AG10803 (cell line): ENCODE measurements at places on chromosomes 12 and 14.

DNA sequence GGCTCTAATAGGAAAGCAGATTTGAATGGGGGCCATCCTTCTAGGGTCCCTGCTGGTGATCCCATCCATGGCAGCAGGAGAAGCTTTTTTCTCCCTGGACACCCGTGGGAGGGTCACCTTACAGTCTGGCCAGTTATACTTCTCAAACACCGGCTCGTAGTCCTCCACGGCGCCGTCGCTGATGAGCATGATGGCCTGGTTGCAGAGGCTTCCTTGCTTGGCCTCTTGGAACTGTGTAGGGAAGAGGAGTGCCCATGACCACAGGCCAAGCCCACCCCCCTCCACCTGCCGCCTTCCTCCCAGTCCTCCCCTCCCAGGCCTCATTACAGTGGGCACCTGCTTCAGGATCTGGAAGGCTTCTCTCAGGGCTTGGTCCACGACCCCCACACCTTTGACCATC is 33.8 kb downstream of the CACNA2D4 start:
- DNase-seq = no peak

DNA sequence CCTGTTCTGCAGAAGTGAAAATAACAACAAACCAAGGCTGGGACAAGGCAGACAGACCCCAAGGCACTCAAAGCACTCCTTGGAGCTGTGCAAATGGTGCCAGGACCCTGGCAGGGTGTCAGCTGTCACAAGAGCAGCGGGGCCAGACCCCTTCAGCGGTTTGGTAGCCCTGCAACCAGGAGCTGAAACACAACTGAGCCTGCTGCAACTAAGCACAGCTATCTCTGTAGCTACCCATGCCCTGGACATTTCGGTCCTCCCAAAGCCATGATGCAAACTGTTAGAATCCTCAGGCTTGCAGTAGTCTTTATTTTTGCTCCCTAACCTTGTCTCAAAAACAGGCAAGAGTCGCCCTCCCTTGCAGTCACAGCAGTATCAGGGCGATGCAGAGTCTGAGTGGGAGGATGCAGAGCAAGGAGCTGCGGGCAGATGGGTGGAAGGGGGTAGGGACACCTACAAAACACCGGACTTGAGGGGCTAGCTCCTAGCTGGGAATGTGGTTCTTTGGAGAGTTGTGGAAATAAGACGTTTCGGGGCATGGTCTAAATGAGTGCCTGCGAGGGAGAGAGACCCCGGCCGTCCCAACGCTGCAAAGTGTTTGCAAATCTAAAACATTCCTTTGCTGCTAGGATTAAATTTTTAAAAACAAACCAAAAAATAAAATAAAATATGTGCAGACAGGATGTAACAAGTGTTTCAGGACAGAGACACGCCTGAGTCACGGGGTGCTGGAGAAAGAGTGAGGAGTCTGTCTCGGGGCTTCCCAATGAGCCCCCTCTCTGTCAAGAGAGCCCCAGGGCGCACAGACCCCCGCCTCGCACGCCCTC is 1.0 kb downstream of the NUAK1 start:
- peak; percentile 20 for DNase-seq

DNA sequence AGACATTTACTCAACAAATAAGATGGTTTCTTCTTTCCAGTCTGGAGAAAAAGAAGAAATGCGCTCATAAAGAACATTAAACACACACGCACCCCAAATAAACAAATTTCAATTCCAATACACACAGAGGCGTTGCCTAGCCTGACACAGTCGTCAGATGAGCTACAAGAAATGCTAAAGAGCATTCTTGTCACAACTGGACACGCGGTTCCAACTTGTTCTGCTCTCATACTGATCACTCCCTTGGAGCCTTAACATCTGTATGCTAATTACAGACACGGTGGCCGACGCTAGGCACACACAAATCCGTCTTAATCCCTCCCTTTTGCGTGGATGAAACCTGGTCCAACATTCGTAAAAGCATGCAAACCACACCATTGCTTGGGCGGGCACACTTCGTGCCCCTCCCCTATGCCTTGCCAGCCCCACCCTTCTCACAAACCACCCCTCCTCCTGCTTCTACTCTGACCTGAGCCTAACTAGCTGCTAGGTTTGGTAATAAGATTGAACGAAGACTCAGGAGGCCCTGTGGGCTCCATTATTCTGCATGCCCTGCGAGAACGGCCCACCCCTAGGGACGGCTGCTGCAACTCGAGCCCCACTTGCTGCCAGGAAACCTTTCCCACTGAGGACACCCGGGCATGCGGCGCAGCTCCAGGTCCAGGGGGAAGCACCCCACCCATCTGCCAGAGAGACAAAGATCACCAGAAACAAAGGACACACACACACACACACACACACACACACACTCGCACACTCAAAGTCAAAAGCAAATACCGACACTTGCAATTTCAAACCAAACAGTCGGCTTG is 1.2 kb downstream of the KCNK10 start:
- no peak for DNase-seq

- DNase-seq = no peak
Observed at GRCh38 chr12:33125755-33126154, 229.2 kb upstream of the PKP2 start.

DNA sequence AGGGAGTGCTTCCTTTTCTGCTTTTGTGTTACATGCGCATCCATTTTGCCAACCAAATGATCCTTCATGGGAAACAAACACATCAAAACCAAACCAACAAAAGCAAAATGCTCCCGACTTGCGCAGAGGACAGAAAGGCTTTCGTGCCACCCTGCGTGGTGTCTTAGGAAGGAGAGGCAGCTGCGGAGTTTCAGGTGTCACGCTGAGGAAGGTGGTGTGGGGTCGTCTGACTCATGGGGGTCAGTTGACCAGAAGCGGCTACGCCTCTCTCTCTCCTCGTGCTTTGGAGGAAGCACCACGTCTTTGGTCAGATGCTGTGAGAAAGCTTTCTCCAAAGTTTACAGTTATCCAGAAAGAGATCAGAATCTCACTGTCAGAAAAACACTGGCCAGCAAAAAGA is 7.9 kb downstream of the EMP1 start:
- DNase-seq = no peak

GRCh38 chr12:116927244-116927940 is 16.6 kb downstream of the FBXW8 start:
- no peak for DNase-seq

- no peak for DNase-seq
Observed at GRCh38 chr12:94648578-94648977, 1.8 kb downstream of the TMCC3 start.

- DNase-seq = peak; percentile 64
Observed at GRCh38 chr14:52918486-52918885, 32.4 kb downstream of the FERMT2 start.

DNA sequence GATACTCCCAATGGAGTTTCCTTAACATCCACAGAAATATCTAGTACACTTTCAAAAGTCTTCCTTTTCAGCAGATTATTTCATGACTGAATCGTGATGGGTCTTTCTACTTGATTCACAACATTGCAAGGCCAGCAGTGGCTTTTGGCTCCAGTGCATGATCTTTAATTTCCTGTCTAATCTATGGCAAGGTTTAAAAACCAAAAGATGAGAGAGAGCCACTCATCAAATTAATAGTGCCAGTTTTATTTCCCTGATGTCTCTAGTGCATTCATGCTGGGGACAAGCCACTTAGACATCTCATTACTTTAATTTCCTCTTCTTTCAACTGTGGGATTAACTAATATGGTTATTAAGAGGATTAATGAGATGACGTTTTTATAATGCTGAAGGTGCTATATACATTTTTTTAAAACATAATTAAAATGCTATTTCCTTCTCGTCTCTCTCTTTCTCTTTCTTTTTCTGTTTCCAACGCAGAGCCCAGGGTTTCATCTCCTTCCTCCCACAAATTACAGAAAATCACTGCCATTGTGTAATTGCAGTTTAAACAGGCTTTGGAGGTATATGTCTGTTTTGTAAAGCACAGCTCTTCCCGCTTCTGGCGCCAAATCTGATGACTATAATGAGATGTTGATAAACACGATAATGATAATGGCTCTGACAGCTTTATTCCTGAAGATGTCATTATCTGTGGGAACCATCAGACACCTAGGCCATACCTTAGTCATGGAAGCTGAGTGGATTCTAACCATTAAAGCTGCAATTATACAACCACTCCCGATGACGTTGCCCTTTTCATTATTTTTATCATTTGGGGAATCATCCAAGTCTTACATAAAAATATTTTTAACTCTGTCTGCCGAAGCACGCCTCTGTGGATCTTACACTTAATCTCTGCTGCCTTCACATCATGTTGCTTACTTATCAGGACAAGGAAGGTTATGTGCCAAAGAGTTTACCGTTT is 103.1 kb upstream of the PPM1H start:
- DNase-seq = no peak

DNA sequence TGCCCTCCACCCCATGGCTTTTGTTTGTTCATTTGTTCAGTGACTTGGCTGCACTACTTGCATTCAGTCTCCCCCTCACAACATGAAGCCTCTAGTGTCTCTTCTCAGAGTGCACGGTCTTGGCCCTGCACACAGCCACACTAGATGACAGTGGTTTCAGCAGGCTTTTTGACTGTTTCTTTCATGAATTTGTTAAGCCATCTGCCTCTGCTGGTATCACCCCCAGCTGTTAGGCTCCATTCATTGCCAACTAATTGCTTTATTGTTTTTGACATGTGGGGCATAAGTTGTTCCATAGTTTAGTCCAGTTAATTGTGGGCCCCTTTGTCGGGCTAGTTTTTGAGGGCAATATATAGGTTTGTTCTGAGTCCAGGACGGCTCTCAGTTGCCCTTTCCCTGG is 18.8 kb downstream of the OS9 start:
- no peak for DNase-seq

- DNase-seq = no peak
Observed at GRCh38 chr12:25872137-25872536, 86.3 kb upstream of the RASSF8 start.

DNA sequence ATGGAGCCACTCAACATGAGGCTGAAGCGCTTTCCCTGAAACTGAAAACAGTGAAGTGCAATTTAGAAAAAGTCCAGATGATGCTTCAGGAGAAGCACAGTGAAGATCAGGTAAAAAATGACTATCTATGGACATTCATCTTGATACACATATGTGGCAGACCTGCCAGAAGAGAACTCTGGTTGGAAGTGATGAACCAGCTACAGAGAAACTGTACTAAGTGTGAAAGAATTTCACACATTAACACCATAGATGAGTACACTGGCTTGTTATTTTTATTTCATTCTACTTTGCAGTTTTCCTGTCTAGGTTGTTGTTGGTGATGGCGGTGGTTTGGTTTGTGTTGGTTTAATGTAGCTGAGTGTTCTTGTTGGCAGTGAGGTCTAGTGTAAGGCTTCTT is 174.7 kb downstream of the ESR2 start:
- DNase-seq = no peak

DNA sequence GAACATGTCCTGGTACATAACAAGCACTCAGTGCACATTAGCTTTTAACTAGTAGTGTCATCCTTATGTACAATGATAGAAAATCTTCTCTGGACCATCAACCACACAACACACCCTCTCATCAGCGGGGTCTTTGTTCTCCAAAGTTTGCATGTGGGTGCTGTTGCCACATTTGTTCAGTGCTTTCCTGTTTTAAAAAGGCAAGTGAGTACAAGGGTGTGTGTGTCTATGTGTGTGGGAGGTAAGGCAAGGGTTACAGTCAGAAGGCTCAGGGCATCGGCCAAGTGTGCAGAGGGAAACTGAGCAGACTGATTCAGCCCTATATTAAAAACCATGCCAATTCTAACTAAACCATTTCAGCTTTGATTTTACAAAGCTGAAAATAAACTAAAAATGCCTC is 17.9 kb downstream of the KRT76 start:
- DNase-seq = no peak

GRCh38 chr14:29111554-29111953 is 345.0 kb downstream of the FOXG1 start:
- DNase-seq = no peak

GRCh38 chr12:974271-974862 is 16.7 kb upstream of the ERC1 start:
- no peak for DNase-seq

DNA sequence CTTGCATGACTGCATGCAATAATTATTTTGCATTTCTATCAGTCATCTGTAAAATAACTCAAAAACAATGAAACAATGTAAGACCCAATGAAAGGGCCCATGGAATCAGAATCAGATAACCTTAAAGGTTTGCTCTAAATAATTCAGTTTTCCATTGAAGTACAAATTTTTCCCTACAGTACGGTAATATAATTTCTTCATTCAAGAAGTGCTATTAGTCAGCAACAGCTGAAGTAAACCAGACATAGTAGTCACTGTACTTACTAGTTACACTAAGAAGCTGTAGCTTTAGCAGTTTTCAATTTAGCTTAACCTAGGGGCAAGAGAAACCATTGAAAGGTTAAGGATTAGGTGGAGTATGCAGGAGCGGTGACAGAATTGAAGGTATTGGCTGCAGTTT is 43.5 kb downstream of the BCAT1 start:
- peak; percentile 25 for DNase-seq

GRCh38 chr12:48183091-48183875 is at the start of gene CCDC184:
Gene CCDC184, plus strand, starts transcription at chr12:48183644. Its CDS starts 479 bp downstream, at chr12:48184123.
- peak; percentile 70 for DNase-seq
